Glutamatergic neuron (in vitro differentiated cells): ENCODE measurements at places on chromosomes 5 and 9.

GRCh38 chr5:12313602-12314001 is 409.4 kb upstream of the CTNND2 start:
- DNase-seq: no peak

DNA sequence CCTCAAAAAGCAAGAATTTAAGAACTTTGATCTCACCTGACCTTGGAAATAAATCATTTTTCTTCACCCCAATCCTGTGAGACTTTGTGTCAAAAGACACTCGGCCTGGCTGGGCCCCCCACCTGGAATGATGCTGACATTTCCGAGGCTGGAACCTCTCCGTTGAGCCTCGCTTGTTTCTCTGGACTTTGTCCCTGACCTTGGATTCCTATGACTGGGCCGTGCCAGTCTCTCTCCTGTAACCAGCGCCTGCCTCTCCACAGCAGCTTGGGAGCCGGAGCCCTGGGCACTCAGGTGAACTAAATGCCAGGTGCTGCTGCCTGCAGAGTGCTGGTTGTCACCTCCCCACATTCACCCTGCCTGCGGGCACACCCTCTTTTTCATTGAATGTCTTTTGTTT is 62.7 kb downstream of the RETREG1 start:
- DNase-seq: no peak

GRCh38 chr5:68047035-68047434 is 168.5 kb upstream of the PIK3R1 start:
- no peak for DNase-seq

DNA sequence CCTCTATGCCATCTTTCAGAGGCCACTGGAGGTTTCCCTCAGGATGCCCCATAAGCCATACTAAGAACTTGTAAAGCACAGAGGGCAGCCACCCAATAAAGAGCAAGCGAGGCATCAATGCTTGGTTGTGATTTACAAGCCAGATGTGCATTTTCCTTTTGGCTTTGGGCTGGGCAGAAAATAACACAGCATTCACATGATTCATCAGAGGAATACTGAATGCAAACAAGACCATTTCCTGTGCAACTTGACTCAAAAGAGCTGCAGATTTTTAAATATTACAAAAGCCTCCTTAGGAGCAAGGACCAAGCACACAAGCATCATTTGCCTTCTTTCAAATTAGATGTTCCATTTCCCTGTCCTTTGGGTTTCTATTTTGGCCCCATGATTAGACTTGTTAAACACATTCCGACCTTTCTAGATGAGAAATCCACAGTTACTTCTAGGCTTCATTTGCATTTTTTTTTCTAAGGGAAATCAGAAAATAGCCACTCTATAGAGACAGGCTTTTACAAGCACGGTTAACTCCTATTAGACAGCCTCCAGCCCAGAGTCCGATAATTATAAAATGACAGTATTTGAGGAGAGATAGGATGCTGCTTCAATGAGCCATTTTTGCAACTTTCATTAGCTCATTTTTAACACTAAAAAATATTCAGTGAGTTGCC is 207.8 kb downstream of the SEMA5A start:
- DNase-seq: no peak

GRCh38 chr9:35690294-35690613 is 529 bp upstream of the TPM2 start:
- DNase-seq: no peak

DNA sequence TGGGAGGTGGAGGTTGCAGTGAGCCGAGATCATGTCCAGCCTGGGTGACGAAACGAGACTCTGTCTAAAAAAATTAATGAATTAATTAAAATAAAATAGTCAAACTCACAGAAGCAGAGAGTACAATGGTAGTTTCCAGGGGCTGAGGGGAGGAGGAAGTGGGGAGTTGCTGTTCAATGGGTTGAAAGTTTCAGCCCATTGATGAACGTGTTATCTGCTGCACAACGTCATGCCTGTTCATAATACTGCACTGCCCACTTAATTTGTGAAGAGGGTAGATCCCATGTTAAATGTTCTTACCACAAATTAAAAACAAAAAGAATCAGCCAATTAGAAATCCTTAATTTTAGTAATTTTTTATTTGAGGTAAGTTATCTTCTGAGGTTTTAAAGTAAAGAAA is 16.4 kb upstream of the RUFY1 start:
- DNase-seq: no peak
